Renal cortex interstitium (tissue), 15 donors: ENCODE measurements at places on chromosomes 12 and 14.

- DNase-seq: no peak
These were observed 534.7 kb downstream of the LRFN5 start for GRCh38 chr14:42141328-42141727.

DNA sequence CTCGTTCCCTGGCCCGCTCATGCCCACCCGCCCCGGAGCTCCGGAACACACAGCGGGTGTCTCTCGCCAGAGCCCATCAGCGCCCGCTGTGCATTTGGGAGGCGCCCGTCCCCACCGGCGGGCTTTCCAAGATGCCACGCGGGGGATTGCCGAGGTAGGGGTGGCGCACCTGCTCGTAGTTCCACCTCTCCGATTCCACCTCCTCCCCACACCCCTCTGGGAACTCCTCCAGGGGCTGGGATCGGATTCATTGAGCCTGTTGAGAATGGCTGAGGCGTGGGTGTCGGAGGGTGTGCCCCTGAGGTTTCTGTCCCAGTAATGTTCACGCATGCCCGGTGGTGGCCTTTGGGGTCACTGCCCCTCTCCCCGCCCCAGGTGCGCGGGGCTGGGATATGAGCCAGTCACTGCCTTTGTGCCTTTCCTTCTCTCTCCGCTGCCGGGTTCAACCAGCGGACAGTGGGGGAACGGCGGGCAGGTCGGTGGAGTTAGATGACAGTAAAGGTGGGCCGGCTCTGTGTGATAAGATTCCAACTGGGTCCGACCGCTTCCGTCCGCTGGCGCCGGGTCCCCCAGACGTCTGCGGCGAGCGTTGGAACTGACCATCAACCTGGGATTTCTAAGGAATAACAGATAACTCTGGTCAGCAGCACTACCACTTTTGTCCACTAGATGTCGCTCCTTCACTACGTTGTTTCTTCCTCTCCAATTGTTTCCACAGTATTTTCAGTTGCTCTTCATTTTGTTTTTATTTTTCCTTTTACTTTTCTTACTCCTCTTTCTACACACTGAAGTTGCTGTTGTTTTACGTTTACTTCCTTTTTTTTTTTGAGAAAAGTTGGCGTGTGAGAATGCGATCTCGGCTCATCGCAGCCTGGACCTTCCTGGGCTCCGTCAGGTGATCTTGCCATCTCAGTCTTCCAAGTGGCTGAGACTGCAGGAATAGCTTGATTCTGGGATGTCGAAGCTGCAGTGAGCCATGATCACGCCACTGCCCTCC is 178.1 kb upstream of the ALG10B start:
- peak; percentile 60 for DNase-seq

GRCh38 chr12:70005864-70006618 is 181.0 kb downstream of the MYRFL start:
- no peak for DNase-seq

GRCh38 chr12:80625901-80626300 is 81.5 kb upstream of the MYF6 start:
- DNase-seq: no peak

DNA sequence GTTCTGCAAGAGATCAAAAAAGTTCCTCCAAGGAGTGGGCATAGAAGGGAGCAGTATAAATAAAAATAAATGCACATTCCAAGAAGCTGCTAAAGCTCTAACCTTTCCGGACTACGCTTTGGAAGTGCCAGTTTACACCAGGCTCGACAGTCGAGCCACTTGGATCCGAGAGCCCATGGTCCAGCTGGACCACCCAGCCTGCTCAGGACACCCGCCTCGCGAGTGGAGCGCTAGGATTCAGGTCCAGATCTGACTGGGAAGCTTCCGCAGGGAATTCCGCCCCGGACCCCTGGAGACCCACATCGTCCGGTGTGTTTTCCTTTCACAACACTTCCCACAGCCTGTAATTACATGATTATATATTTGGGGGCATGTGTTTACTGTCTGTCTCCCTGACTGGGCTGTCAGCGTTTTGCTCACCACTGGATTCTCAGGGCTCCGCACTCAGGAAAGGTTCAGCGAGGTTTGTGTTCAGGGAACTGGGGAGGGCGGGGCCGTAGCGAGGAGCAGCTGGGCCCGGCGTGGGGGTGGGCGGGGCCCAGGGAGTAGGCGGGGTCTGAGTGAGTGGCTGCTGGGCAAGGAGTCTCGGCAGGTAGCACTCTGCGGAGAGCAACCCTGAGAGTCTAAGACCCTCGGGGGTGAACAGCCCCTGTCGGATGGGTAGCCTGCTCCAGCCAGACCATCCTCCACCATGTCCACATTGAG is 52.3 kb upstream of the TMEM263 start:
- DNase-seq: peak; percentile 54

- peak; percentile 36 for DNase-seq
These were observed 69.7 kb downstream of the WDR20 start for GRCh38 chr14:102209224-102209966.

GRCh38 chr12:90888316-90888715 is 66.7 kb downstream of the CCER1 start:
- no peak for DNase-seq

DNA sequence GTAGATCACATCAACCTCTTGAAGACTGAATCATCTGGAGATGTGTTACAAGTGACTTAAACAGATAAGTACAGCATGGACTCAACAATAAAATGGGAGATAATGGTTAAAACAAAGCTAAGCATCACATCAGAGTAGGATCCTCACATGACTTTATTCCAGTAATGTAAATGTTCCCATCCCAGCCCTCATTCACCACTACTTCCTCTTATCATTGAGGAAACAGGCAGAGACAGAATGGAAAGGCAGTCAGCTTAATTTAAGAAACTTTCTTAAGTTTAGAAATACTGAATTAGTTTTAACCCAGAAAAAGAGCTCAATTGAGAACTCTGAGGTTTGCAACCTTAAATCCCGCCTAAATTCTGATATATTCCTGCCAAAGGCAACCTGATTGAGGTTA is 1.2 kb upstream of the ALG10 start:
- DNase-seq: no peak

DNA sequence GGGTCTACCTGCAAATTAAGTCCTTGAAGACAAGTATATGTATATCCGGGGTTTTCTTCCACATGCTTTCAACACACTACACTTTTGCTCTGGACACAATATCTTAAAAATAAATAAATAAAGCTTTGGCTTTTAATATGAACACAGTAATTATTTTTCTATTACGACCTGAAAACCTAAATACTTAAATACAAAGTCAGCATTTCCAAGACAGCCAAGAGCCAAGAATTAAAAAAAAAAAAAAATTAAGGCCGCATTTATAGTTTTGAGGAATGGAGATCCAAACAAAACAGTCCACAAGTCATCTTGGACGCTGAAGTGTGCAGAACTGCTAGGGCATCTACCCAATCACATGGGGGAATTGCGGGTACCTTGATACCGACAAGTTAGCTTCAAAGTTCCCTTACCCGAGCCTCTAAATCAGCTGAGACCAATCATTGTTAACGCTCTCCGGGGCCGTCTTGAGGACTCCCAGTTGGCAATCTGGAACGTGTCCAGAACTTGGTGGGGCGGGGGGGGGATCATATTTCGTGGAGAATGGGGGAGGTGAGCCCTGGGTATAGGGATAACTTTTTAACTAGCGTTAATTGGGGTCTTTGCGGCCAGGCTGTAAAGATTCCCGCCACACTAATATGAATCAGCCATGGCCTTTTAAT is 731 bp upstream of the PCNX4 start:
- DNase-seq: peak; percentile 46

- no peak for DNase-seq
These were observed 172.4 kb upstream of the GRIN2B start for GRCh38 chr12:14153803-14154202.

- DNase-seq: no peak
These were observed 203.6 kb upstream of the PRICKLE1 start for GRCh38 chr12:42793166-42793565.

DNA sequence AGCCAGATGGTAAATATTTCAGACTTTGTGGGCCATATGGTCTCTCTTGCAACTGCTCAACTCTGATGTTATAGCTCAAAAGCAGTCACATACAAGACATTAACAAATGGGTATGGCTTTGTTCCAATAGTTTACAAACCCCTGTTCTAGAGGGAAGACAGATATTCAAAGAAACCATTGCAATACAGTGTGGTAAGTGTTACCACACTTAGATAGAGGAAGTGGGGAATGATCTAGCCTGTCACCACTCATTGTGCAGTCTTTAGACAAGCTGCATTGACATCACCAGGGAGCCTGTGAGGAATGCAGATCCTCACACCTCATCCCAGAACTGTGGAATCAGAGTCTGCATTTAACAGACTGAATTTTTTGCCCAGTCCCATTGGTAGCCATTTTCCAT is 80.0 kb upstream of the RGS6 start:
- no peak for DNase-seq

GRCh38 chr12:53492188-53492587 is 7.1 kb downstream of the MAP3K12 start:
- no peak for DNase-seq

DNA sequence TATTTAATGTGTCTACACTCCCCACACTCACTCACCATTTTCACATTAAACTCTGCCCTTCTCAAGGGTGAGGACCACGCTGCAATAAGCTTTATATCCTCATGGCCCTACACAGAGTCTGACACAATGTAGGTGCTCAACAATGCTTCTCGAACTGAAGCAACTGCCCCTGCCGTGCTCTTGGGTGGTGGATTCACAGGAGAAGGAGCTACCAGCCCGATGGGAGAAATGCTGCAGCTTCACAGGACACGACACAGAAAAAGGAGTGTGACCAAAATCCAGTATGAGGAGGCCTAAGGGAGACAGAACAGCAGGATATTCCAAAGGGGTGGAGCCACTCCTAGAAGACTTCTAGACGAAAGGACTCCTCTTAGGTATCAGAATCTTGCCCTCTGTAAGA is 6.5 kb upstream of the KRT3 start:
- no peak for DNase-seq

- no peak for DNase-seq
These were observed 19.5 kb downstream of the KCNA5 start for GRCh38 chr12:5063149-5063548.

DNA sequence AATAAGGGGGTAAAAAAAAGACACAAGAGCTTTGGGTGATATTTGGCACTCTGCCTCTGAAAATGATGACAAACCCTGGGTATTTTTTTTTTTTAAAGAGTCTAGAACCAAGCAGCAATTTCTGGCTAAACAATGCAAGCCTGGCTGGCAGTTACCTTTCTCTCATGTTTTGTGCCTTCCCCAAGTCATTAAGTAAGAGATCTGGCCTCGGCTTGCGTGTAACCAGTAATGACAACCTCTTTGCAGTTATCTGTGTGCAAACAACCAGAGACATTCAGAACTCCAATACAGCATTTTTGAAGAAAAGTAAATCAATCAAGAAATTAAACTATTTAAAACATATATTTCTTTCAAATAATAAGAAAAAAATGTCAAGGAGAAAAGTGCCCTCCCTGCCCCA is 167.5 kb downstream of the KCNC2 start:
- DNase-seq: no peak

GRCh38 chr12:23060161-23060560 is 435.2 kb downstream of the ETNK1 start:
- no peak for DNase-seq

- no peak for DNase-seq
These were observed 98.4 kb downstream of the C12orf75 start for GRCh38 chr12:105428793-105429395.

DNA sequence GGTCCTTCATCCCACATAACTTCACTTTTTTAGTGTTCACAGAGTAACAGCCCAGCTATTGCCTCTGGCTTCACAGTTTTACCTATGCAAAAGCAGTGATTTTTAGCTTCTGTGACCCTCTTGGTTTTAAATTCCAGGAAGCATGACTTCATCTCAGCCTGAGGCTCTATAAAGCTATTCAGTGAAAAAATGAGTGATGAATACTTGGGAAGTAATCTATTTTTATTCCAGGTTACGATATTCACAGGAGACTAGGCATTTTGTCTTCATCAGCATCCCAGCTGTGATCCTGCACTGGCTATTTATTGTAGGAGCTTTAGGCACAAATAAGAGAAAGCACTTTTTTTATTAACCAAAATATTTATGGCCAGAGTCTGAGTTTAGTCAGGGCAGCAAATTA is 164.8 kb downstream of the SNAPC1 start:
- DNase-seq: no peak

DNA sequence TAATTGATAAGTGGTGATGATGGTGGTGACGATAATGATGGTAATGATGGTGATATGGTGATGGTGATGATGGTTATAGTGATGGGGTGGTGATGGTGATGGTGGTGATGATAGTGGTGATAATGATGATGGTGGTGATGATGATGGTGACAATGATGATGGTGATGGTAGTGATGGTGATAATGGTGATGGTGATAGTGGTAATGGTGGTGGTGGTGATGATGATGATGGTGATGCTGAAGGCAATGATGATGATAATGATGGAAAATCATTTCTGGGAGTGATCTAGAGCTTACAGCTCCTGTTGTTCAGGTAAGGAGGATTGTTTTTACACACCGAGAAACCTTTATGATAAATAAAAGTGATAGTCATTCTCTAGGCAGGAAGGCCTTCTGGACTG is 33.9 kb downstream of the CCDC63 start:
- DNase-seq: no peak

DNA sequence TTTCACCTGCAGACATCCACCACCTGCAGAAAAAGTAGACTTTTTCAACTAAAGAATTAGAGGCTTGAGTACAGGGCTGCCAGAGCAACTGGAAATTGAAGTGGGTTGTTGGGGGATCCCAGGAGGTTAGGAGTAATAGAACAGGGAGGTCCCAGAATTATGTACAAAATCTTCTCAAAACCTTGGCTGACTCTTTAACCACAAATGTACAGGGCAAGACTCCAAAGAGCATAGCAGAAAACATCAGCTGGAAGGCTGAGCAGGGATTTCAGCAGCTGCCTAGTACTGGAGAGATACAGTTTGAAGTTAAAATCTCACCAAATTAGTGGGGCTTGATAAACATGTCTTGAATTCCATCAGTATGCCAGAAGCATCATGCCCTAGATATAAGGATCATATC is 191.6 kb downstream of the CRADD start:
- DNase-seq: no peak

DNA sequence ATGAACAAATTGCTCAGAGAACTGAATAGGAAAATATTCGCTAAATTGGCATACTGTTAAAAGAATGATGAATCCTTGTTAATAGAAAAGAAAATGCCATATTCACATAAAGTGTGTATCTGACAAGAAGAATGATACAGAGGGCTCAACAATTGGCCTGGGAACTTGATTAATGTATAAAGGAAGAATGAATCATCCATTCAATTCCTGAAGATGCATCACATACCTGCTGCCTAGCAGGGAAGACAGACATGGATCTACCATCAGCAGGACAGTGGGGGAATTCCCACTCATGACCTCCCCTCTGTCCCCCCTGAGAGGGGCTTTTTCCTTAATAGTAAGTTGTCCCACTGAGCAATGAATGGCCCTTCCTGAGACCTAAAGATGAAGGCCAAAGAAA is 13.5 kb downstream of the PTPN21 start:
- DNase-seq: no peak

DNA sequence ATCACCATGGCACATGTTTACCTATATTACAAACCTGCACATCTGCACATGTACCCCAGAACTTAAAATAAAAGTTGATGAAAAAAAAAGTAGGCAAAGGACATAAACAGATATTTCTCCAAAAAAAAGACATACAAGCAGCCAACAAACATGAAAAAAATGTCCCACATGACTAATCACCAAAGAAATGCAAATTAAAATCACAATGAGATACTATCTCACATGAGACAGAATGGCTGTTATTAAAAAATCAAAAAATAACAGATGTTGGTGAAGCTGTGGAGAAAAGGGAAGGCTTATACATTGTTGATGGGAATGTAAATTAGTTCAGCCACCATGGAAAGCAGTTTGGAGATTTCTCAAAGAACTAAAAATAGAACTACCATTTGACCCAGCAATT is 68.0 kb upstream of the FAR2 start:
- DNase-seq: no peak

- no peak for DNase-seq
These were observed 8.3 kb upstream of the HVCN1 start for GRCh38 chr12:110697236-110697635.
